Ovary (tissue), 10 donors: ENCODE measurements at places on chromosomes 7 and 10.

DNA sequence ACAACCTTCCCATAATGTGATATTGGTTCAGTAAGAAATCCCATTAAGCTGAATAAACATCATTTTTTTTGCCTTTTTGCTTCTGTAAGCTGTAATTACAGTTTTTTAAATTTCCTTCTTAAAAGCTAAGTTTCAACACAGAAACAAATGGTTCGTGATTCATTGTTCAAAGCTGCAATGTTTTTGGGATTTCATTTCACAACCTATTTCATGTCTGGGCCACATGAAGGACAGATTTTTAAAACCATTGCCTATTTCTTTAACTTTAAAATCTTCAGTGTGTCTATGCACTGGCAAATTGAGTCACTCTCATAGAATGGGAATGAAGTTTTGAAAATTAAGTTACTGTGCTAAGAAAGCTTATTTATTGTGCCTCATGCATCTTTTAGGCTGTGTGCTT is 66.9 kb downstream of the TFPI2 start:
- no peak for DNase-seq

GRCh38 chr10:70683601-70683934 is 11.3 kb downstream of the ADAMTS14 start:
- no peak for DNase-seq

- no peak for DNase-seq
Observed at GRCh38 chr10:89494068-89494467, 41.3 kb downstream of the SLC16A12 start.

DNA sequence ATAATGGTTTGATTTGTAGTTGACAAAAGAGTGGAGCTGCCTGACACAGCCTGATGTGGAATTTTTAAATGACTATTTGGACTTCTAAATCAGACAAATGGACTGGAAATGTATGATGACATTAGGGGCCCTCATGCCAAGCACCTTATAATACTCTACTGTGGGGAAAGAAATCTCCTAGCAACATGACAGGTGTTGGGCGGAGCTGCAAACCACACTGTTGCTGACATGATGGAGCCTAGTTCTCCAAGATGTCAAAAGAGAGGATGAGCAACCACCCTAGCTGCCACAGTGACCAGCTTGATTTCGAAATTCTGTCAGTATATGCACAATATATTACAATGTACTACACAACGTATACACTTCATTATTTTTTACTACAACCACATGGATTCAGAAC is 65.8 kb downstream of the RHOBTB1 start:
- no peak for DNase-seq

DNA sequence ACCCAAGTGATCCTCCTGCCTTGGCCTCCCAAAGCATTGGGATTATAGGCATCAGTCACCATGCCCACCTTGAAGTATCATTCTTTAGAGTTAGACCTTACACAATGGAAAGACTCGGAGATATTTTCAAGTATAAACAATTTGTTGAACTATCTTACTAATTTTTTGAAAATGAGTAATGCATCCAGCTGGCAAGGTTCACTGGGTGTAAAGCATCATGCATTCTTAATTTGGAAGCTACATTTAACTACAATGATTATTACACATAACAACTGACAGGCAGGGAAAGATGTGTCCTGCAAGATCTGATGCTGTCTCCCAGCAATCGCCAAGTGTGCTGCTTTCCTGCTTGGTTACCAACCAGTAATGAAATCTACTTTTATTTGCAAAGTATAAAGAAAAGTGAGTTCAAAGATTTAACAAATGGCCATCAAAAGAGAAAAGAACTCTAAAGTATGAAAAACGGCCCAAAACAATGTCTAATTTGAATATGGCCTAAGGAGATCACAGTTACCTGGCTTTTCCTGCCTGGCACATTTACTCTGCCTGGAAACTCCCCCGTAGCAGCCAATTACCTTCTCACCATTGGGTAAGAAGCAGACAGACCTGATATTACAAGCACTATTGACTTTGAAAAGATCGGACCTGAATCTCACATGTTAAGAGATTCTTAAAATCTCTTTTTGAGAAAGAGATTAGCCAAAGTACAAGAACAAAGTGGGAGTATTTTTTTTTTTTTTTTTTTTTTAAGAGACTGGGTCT is 59.3 kb upstream of the NMT2 start:
- DNase-seq, result no peak

DNA sequence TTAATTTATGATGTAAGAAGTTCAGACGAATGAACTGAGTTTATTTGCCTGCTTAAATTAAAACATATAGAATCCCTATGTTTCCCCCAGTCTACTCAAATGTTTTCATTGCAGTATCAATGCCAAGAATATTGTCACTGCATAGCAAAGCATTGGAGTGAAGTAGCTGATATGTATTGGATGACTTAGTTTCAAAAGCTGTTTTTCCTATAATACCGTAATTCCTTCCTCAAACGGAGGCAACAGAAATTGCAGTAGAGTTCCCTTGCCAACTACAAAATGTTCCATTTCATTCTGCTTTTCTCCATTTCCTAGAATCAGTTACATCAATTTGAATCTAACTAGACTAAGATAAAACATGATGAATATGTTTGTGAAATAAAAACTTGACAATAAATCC is 174.1 kb downstream of the CNTNAP2 start:
- no peak for DNase-seq

DNA sequence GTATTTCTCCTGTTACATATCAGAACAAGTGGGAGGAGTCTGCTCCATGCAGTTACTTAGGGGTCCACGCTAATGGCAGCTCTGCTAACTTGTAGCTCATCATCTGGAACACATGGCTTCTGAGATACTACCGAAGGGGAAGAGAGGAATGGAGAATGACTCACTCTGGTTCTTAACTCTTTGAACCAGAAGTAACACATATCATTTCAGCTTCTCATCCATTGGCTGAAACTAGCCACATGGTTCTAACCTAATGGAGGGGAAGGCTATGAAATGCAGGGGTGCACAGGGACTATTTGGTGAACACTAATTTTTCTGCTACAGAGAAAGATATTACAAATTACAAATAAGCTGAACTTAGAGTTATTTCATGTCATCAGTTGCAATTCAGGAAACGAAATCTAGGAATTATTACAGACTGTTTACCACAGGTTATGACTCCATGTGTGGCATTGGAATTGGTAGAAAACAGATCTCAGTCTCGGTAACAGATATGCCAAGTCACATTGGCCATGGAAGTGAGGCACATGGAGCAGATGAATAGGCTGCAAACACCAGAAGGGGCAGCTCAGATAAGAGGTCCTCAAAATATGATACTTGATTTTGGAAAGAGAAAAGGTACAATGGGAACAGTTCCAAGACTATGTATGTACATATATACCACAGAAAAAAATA is 9.4 kb upstream of the KAT6B start:
- no peak for DNase-seq

DNA sequence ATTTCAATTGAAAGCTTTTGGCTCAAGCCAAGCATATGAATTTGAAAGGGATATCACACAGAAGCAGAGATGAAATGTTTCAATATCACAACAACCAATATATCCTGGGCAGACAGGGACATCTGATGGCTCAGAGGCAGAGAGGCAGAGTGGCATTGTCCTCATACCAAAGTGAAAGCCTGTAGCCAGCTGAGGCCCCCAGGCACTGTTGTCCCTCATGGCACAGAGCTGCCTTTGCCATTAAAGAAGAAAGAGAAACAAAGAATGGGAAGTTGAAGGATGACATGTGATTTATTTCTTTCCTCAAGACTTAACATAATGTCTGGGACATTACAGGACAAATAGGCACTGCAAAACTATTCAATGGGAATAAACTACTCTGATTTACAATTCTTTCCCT is 504.3 kb upstream of the PCDH15 start:
- no peak for DNase-seq

GRCh38 chr7:7550663-7551062 is 15.0 kb upstream of the COL28A1 start:
- no peak for DNase-seq

DNA sequence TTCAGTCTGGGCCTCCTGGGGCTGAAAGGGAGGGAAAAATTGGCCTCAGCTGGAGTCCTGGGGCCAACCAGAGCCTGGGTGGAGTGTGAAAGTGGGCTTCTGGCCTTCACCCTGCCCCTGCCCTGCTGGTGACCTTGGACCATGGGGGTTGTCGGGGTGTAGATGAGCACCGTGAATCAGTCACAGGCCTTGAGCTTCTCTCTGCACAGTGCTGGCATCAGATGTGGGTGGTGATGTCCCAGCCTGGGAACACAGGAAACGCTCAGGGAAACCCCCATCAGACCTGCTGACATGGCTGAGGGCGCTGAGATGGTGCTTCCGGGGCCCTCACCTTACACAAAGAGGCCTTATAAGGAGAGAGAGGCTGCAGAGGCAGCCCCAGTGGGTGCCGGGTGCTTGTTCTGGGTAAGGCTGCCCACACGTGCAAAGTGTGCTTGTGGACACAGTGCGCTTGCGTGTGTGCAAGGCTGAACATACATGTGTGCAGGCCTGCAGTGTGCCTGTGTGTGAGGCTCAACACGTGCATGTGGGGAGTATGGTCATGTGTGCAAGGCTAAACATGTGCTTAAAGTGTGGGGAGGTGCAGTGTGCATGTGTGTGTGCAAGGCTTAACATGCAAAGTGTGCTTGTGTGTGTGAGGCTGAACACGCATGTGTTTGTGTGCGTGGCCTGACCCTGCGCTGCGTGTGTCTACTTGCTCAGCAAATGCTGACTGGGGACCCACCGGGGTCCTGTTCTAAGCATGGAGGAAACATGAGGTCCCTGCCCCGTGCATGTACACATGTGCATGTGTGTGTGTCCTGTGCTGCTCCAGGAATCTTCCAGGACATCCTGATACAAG is 6.5 kb downstream of the ARPC1B start:
- DNase-seq, result no peak

GRCh38 chr7:105971845-105972244 is 8.8 kb downstream of the CDHR3 start:
- no peak for DNase-seq

GRCh38 chr7:25989140-25989705 is 162.8 kb upstream of the NFE2L3 start:
- DNase-seq, result no peak

- DNase-seq, result no peak
Observed at GRCh38 chr10:100327718-100328009, 2.4 kb downstream of the PKD2L1 start.

DNA sequence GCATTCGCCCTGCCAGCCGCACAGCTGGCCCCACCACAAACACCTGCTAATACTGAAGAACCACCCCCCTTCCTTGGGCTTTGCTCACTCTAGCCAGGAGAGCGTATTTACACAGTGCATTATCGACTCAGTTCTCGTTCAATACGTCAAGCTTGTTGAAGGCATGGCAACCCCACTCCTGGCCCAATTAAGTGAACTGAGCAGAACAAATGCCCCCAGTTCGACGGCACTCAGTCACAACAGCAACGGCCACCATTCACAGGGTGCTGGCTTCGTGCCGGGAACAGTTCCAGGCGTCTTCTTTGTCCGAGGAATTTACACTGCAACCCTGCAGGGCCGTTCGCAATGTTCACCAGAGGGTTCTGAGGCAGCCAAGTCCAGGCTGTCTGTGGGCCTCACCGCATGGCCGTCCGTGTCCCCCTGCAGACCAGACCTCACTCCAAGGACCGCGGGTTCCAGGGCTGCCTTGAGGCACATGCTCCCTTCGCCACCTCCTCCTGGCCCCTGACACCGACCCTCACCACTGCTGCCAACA is 175.3 kb downstream of the DIP2C start:
- DNase-seq, result no peak

DNA sequence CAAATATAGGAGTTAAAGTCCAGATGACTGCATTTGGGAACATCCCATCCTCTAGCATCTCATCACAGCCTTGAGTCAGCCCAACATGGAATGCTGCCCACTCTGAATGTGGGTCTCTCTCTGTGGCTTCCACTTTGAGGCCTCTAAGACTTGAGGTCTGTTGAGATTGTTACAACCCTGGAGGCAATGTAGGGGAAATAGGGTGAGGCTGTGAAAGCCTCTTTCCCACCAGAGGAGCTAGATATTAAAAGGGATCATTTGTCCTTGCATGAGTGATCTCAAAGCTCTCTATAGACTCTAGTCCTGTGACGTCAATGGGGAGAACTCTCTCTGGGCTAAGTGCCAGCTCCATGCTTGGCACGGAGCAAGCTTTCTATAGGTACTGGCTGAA is 6.4 kb upstream of the GOLGA7B start:
- DNase-seq, result no peak

DNA sequence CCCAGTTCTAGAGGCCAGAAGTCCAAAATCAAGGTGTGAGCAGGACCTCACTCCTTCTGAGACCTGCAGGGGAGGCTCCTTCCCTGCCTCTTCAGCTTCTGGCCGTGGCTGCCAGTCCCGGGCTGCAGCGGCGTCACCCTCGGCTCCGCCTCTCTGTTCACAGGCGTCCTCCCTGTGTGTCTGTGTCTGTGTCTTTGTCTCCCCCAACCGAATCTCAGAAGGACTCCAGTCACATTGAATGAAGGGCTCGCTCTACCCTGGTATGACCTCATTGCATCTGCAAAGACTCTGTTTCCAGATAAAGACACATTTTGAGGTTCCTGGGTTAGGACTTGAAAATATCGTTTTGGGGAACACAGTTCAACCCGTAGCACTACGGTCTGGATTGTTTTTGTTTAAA is 33.1 kb upstream of the GALNT11 start:
- DNase-seq, result no peak

- DNase-seq, result no peak
Observed at GRCh38 chr7:69190763-69191162, 407.5 kb upstream of the AUTS2 start.

DNA sequence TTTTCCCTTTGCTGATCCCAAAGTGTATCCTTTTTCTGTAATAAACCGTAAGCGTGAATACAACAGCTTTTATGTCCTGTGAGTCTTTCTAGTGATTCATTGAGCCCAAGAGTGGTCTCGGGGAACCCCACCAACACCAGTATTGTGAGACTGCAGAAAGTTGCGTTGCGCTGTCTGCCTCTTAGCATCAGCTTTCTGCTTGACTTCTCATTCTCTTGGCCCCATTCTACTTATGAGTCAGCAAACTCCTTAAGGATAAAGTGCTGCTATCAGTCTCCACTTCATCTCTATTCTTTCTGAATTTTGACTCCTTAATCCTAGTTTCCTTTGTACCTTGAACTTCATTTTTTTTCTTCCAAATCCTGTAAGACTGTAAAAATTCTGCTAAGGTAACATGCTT is 184.3 kb upstream of the MBL2 start:
- no peak for DNase-seq

DNA sequence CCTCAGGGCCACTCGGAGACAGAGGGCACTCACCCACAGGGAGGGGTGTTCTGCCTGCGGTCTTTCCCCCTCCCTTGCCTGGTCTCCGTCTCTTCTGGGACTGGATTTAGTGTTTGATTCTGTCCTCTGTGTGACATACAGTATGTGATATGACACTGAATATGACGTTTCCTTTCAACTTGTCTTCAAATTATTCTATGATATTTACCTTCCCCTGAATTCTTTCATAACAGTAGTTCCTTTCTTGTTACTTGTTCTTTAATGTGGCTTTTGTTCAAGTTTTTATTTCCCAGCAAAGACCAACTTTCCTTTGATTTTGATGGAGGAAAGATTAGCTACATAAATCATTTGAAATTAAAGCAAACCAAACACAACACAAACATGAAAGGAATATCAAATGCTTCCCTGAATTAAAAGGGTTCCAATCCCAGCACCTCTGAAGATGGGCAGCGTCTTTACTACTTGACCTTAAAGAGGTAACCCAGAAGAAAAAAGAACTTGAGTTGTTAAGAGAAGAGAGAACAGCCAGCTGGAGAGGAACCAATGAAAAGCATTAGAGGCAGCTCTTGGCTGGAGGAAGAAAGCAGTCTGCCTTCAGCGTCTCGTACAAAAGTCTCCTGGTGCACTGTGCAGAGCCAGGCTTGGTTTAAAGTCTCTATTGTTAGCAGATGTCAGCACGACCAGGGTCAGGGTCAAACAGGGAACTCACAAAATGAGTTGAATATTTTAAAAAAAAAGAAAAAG is 18.3 kb upstream of the RHEB start:
- peak; percentile 40 for DNase-seq

GRCh38 chr10:98489561-98490481 is 43.1 kb upstream of the HPS1 start:
- no peak for DNase-seq
